Activated CD8-positive, alpha-beta T cell treated with anti-CD3 and anti-CD28 coated beads, Interleukin-2, amount 10 ng/mL, durations not matched to agents 7 days and 5 days (primary cell): ENCODE measurements at places on chromosomes 16 and 17. TPM values are rescaled to one million over a fixed set of nuclear protein-coding genes. Genes with fewer than 3 reads are reported as not detected.

IL34 gene
- total RNA-seq = 0.13 TPM

STH gene
- not detected for total RNA-seq

INCA1 gene
- total RNA-seq = 0.26 TPM

CORO1A gene
- 1,875 TPM for total RNA-seq

CARD14 gene
- not detected for total RNA-seq

ABHD15 gene
- 21.1 TPM for total RNA-seq

SBK1 gene
- 10.0 TPM for total RNA-seq

ALDH3A1 gene
- total RNA-seq = not detected

ASGR1 gene
- total RNA-seq = 0.63 TPM

NPIPA5 gene
- total RNA-seq = 4.7 TPM

ZPBP2 gene
- not detected for total RNA-seq

KCNJ18 gene
- not detected for total RNA-seq

HASPIN gene
- 27.0 TPM for total RNA-seq

MT1E gene
- 65.0 TPM for total RNA-seq

PRSS27 gene
- 0.70 TPM for total RNA-seq

MARVELD3 gene
- total RNA-seq = not detected

MYH8 gene
- total RNA-seq = not detected

NPIPB6 gene
- total RNA-seq = 1.8 TPM

ITGB4 gene
- 2.0 TPM for total RNA-seq

IGFALS gene
- not detected for total RNA-seq
